ENCODE measurements at places on chromosomes 7 and 10.

DNA sequence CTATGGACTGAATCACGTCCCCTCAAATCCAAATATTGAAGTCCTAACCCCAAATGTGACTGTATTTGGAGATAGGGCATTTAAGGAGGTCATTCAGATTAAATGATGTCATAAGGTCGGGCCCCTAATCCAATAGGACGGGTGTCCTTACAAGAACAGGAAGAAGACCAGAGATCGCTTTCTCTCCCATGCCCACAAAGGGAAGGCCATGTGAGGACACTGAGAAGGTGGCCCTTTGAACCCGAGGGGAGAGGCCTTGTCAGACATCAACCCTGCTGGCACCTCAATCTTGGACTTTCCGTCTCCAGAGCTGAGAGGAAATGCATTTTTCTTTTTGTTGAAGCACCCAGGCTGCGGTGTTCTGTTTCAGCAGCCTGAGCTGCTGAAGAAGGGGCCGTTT, 72.3 kb upstream of the KLF6 start:
- DNase-seq: no peak

- no peak for DNase-seq
Observed at GRCh38 chr7:79909176-79909575, 225.5 kb upstream of the GNAI1 start.

DNA sequence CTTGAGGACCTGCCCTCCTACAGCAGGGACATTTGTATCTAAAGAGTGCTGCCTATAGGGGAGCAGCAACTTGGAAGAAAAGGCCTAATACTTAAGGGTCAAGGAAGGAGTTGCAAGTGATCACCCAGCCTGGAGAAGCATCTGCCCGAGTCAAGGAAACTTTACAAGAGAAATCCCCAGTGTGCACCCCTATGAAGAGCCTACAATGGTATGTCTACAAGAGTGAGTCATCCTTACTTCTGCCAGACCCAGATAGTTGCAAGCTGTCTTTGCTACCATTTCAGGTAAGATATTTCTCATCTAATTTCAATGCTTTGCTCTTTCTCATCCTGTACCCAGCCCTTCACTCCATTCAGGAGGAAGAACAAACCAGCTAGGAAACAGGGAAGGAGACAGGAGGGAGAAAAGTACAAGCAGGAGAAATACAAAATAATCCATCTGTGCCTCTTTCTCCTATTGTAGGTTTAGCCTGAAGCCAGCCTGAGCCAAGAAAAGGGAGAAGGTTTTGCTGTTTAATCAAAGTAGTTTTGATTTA, 34.4 kb upstream of the AGR3 start:
- DNase-seq: no peak

DNA sequence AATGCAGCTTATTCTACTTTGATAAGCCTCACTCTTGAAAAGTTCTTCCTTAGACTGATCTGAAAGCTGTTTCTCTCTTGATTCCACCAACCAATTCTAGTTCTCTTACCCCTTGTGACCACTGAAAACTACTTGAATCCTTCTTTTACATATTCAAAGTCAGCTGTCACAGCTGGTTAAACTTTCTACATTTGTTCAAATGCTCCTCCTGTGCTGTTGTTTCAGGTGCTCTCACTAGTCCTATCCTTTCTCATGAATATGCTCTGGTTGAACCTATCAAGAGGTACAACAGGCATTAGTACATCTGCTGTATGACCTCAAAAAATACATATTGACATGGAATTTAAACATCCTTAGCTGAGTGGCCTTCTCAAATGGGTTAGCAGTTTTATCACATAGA, 91.5 kb downstream of the MYO3A start:
- DNase-seq: no peak

DNA sequence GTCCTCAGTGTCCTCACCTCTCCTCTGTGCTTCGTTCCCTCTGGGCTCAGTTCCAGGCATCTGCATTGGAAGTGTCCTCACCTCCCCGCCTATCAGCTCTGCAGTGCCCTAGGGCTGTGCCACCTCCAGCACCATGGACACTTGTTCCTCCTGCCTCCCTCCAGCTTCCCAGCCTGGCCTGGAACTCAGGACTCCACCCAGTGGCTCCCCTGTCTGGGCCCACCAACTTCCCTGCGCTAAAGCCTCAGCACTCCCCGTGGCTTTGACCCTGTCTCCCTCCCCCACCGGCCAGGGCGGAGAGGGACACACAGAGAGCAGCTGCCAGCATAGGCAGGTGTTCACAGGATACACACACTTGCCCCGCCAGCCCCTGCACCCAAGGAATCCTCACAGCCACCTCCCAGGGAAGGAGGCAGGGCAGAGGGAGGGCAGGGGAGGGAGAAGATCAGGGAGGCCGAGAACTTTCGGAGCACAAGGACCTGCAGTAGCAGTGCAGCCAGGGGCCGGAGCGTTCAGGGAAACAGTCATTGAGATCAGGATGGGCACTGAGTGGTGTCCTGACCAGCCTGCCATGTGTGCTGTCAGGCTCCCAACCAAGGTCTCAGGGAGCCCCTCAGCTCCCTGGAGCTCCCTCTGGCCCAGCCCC, 31.3 kb downstream of the ANXA8 start:
- DNase-seq: no peak

Measured in activated T-cell treated with anti-CD3 and anti-CD28 coated beads for 1 hour (primary cell).